ENCODE measurements at places on chromosomes 12 and 14.
A peak's percentile ranks its signal among the peaks of the same experiment; 100 is the strongest.

DNA sequence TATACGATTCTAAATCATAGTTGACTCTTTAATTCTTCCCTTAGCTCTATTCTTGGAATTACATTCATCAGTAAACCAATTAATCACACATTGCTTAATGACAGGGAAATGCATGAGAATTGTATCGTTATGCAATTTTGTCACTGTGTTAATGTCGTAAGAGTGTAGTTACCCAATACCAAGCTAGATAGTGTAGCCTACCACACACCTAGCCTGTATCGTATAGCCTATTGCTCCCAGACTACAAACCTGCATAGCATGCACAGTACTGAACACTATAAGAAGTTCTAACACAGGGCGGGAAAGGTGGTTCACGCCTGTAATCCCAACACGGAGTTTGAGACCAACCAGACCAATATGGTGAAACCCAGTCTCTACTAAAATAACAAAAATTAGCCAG is 24.7 kb downstream of the HNRNPC start:
- DNase-seq = no peak

DNA sequence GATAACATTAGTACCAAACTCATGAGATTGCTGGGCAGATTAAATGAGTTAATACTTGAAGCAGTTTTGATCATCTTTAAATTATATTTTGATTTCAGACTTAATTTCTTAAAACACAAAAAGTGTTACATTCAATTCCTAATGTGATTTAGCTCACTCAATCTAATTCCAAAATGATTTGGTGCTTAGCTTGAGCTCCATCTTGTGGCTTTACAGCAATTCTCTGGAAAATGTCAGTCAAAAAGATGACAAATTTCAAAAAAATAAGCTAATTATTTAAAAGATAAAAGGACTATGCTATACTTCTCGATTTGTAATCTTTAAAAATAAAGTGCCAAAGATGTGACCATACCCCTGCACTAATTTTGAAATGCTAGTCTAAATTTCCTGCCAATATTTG is 10.1 kb downstream of the LLPH start:
- DNase-seq = no peak

- DNase-seq = no peak
Measured at GRCh38 chr14:36167431-36167830, 9.1 kb downstream of the PTCSC3 start.

DNA sequence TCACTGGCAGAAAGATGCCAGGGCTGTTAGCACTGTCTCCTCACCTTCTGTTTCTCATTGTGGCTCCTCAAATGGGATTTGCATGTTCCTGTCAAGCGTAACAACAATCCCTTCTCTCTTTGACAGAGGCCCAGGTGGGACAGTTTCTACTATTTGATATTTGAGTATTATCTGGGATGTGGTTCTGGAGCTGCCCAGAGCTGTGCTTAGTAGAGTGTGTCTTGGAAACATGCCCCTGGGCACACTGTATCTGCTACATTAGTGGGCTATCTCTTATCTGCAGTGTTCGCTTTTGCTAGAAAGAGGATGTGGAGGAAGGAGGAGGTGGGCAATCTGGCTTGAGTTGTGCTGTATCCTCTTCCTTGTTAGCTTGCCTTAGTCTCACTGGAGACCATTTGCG is 3.8 kb upstream of the ACADS start:
- no peak for DNase-seq

- DNase-seq = no peak
Measured at GRCh38 chr12:4353785-4354208, 25.7 kb downstream of the FGF23 start.

DNA sequence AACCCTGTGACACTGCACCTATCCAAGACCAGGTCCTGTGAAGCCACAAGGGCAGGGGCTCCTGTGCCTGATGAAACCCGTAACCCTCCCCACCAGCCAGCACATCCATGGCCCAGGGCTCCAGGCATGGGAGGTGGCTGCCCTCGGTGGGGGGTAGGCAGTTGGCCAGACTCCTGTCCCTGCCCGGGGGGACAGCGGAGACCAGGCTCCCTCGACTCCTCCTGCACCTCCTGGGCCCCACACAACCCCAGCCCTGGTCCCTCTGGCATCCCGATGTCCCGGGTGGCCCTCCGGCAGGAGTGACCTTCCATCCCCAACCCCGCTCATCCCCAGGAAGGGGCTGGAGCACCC is 11.4 kb downstream of the AKT1 start:
- DNase-seq = no peak

DNA sequence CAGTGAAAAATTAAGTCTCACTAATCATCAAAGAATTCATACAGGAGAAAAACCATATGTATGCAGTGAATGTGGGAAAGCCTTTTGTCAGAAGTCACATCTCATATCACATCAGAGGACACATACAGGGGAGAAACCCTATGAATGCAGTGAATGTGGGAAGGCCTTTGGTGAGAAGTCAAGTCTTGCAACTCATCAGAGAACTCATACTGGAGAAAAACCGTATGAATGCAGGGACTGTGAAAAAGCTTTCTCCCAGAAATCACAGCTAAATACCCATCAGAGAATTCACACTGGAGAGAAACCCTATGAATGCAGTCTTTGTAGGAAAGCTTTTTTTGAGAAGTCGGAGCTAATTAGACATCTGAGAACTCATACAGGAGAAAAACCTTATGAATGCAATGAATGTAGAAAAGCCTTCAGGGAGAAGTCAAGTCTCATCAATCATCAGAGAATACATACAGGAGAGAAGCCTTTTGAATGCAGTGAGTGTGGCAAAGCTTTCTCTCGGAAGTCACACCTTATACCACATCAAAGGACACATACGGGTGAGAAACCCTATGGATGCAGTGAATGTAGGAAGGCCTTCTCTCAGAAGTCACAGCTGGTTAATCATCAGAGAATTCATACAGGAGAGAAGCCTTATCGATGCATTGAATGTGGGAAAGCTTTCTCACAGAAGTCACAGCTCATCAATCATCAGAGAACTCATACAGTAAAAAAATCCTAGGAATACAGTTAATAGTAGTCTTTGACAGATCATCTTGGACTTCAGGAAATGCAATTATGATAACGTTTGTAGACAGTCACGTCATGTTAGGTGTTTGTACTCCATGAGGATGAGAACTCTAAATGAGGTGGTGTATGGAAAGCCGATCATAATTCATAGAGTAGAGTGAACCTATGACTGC is 21.1 kb downstream of the ZNF84 start:
- no peak for DNase-seq

GRCh38 chr12:107093417-107094182 is at the start of gene CRY1:
Gene CRY1 (minus strand): TSS chr12:107093549. CDS start chr12:107092961, 588 bp downstream.
- DNase-seq = peak; percentile 89

DNA sequence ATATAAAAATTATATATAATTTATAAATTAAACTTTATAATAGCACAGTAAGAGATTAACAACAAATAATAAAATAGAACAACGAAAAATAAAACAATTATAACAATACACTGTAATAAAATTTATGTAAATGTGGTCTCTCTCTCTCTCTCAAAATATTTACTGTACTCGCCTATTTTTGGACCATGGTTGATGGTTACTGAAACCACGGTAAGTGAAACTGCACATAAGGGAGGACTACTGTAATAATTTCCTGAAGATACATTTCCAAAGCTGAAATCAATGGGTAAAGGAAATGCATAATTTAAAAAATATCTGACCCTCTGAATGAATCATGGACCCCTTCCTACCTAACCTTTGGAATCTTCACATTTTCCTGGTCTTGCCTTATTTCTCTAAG is 48.9 kb downstream of the NTN4 start:
- no peak for DNase-seq

DNA sequence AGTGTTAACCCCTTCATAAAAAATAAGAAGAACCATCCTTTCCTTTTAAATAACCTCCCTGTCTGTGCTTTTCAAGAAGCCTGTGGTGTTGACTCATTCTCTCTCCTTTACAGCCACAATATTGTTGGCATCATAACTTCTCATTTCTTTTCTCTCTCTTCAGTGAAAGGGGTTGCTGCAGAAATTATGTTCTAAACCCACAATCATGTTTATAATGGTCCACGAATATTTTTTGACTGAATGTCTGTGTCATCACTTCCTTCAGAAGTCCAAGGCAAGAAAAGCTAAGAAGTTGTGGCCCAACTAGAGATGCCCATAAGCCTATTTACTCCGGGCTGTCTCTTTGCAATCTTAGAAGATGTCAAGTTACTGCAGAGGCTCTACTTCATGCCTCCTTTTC is 488.3 kb downstream of the APAF1 start:
- no peak for DNase-seq
